Activated CD8-positive, alpha-beta T cell treated with anti-CD3 and anti-CD28 coated beads, Interleukin-2, amount 10 ng/mL, durations not matched to agents 7 days and 5 days (primary cell): ENCODE measurements at places on chromosomes 7 and 10. TPM values are rescaled to one million over a fixed set of nuclear protein-coding genes. Genes with fewer than 3 reads are reported as not detected.

DNA sequence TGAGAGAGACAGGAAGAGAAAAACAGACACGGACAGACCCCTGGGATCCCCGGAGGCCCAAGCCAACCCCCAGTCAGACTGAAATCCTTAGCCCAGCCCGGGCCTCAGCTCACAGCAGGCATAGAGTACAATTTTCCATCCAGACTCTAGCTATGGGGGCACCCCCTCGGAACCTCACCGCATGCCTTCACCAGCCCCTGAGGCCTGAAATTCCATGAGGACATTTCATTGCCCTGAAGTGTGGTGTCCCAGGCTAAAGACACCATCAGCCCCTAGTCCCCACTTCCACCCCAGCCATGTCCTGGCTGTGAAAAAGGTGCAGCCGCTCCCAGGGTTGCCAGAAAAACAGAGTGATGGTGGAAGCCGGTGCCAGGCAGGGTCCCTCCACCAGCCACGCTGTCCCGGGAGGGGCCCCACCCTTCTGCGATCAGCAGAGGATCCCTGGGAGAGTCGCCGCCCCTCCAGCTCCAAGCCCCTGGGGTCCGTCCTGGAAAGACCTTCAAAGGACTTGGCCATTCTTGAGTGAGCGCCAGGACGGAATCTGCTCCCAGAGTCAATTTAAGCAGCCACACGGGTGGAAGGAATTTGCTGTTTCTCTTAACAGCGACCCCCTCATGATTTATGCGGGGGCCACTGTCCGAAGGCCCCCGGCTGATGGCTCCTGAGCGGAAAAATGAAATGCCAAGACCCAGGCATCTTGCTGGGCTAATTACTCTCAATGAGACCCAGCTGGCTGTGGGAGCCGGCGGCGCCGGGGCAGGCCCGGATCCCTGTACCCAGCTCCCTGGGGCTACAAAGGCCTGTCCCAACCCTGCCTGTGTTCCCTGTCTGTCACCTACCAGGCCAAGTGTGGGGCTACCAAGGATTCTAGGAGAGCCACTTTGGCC, 23.2 kb downstream of the MYL10 start:
- DNase-seq: no peak
- H3K36me3 ChIP-seq: no peaks in the 10 kb centered on the region
- H3K4me1 ChIP-seq: no peaks in the 10 kb centered on the region
- H3K27me3 ChIP-seq: no peaks in the 10 kb centered on the region

- no peak for DNase-seq
- no peaks in the 10 kb centered on the region for H3K27me3 ChIP-seq
- no peaks in the 10 kb centered on the region for H3K4me1 ChIP-seq
- no peak overlapping the region for H3K27ac ChIP-seq
- H3K4me3 ChIP-seq: no peak overlapping the region
- H3K36me3 ChIP-seq: no peaks in the 10 kb centered on the region
These were observed 74.4 kb upstream of the PDZD8 start for GRCh38 chr10:117449636-117450035.

- H3K4me1 ChIP-seq: no peaks in the 10 kb centered on the region
- peaks cover 5% of the 10 kb centered on the region for H3K27me3 ChIP-seq
- no peak for DNase-seq
- H3K27ac ChIP-seq: no peak overlapping the region
- H3K4me3 ChIP-seq: no peak overlapping the region
- peaks cover 5% of the 10 kb centered on the region for H3K36me3 ChIP-seq
These were observed 107.3 kb downstream of the CELF2 start for GRCh38 chr10:11125004-11125403.

- peak overlapping the region; percentile 69 for H3K4me3 ChIP-seq
- peaks cover 11% of the 10 kb centered on the region for H3K4me1 ChIP-seq
- H3K36me3 ChIP-seq: no peaks in the 10 kb centered on the region
- no peak for DNase-seq
- no peak overlapping the region for H3K27ac ChIP-seq
These were observed 1.5 kb downstream of the CTBP2 start for GRCh38 chr10:125158601-125159485.

DNA sequence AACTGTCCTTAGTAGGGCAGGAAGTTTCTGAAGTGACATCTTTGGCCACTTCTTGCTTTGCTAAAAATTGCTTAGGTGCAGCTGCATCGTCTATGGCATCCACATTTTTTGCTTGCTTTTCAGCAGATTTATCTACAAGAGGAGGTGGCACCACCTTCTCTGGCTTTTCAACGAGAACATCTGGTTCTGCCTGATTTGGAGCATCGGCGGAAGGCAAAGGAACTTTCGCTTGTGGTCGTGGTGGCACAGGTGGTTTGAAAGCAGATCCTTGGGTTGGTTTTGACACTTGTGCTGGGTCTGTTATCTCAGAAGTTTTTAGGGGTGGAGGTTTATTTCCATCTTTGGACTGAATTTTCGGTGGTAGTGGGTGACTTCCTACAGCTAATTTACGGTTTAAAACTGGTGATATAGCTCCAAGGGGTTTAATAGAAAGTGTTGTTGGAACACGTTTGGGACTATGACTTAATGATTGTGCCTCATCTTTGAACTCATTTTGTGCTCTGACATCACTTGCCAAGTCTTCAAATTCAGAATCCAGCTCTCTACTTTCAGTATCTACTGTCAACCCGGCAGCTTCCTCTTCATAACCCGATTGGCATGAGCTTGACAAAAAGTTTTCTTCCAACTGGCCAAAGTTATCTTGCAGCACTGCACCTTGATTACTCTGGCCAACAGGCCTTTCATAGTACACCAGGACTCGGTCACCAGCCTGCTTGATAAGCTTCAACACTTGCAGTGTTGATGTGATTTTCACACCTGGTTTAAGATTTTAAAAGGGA, 44.0 kb downstream of the SLC18A2 start:
- H3K36me3 ChIP-seq: peaks cover 25% of the 10 kb centered on the region
- H3K27ac ChIP-seq: no peak overlapping the region
- no peak overlapping the region for H3K4me3 ChIP-seq
- no peak for DNase-seq
- H3K27me3 ChIP-seq: no peaks in the 10 kb centered on the region

GRCh38 chr10:107618504-107618994, 454.0 kb upstream of the SORCS1 start:
- no peaks in the 10 kb centered on the region for H3K27me3 ChIP-seq
- no peaks in the 10 kb centered on the region for H3K4me1 ChIP-seq
- no peak for DNase-seq
- no peak overlapping the region for H3K4me3 ChIP-seq
- H3K27ac ChIP-seq: no peak overlapping the region
- no peaks in the 10 kb centered on the region for H3K36me3 ChIP-seq

- no peaks in the 10 kb centered on the region for H3K4me1 ChIP-seq
- H3K27me3 ChIP-seq: peaks cover 10% of the 10 kb centered on the region
These were observed 10.7 kb upstream of the STEAP4 start for GRCh38 chr7:88317422-88317821.

The IQUB gene
- not detected for total RNA-seq

DNA sequence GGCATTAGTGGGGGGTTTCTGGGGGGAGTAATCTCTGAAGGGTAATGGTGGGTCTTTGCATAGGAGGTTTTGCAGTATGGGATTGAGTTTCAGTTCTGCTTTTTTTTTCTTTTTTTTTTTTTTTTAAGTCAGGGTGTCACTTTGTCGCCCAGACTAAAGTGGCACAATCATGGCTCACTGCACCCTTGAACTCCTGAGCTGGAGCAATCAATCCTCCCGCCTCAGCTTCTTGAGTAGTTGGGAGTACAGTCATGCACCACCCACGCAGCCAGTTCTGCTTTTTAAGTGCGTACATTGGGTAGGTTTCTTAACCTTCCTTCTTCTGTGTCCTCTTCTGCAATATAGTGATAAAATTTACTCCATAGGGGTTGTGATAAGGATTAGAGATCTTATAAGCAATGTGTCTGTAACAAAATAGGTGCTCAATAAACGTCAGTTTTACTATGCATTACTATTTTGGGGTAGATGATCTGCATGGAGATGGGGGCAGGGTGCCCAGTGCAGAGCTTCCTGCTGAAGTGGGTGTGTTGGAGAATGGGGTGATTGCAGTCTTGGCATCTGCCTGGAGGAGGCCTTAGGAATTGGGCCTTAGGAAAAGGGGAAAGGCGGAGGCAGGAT, 9.6 kb downstream of the KAZALD1 start:
- DNase-seq: no peak
- H3K36me3 ChIP-seq: no peaks in the 10 kb centered on the region
- H3K27ac ChIP-seq: no peak overlapping the region
- no peak overlapping the region for H3K4me3 ChIP-seq

The KCP gene
- total RNA-seq: 0.21 TPM

- DNase-seq: no peak
- H3K4me3 ChIP-seq: no peak overlapping the region
- no peaks in the 10 kb centered on the region for H3K4me1 ChIP-seq
- no peaks in the 10 kb centered on the region for H3K36me3 ChIP-seq
- H3K27me3 ChIP-seq: no peaks in the 10 kb centered on the region
These were observed 975.2 kb upstream of the GHITM start for GRCh38 chr10:83164156-83164555.

The FBXO24 gene
- 0.45 TPM for total RNA-seq

GRCh38 chr7:38368191-38368605, 94.8 kb upstream of the TARP start:
- H3K27me3 ChIP-seq: no peaks in the 10 kb centered on the region
- H3K27ac ChIP-seq: peak overlapping the region; percentile 63
- H3K36me3 ChIP-seq: peaks cover 39% of the 10 kb centered on the region
- peak; percentile 83 for DNase-seq
- peaks cover 71% of the 10 kb centered on the region for H3K4me1 ChIP-seq

The AKR1C1 gene
- total RNA-seq: 0.83 TPM

GRCh38 chr10:71978476-71978875, 14.3 kb downstream of the CHST3 start:
- peaks cover 6% of the 10 kb centered on the region for H3K4me1 ChIP-seq
- no peak overlapping the region for H3K27ac ChIP-seq
- no peaks in the 10 kb centered on the region for H3K27me3 ChIP-seq
- DNase-seq: no peak

DNA sequence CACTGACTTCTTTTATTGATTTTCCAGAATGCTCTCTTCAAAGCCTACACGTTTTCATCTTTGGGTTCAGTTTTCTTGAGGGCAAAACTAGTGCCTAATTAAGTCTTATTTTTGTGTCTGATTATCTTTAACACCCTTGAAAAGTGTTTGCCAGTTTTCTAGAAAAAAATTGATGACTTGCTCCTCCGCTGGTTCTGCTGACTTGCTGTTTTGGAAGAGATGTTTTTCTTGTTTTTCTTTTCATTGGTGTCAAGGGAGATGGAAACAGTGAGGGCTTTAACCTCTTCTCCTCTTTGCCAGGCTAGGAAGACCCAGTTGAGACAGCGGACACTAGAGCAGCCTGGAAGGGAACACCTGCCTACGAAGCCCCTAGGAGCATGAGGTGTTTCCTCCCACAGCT, 123.7 kb upstream of the EEPD1 start:
- H3K4me3 ChIP-seq: no peak overlapping the region
- H3K27me3 ChIP-seq: peaks cover 33% of the 10 kb centered on the region
- DNase-seq: no peak

GRCh38 chr7:112001091-112001826, 204.9 kb downstream of the DOCK4 start:
- no peaks in the 10 kb centered on the region for H3K27me3 ChIP-seq
- no peaks in the 10 kb centered on the region for H3K36me3 ChIP-seq
- H3K4me3 ChIP-seq: no peak overlapping the region
- H3K4me1 ChIP-seq: no peaks in the 10 kb centered on the region
- DNase-seq: no peak

- H3K4me1 ChIP-seq: no peaks in the 10 kb centered on the region
- H3K4me3 ChIP-seq: no peak overlapping the region
- no peak overlapping the region for H3K27ac ChIP-seq
- no peaks in the 10 kb centered on the region for H3K27me3 ChIP-seq
These were observed 67.5 kb upstream of the MEOX2 start for GRCh38 chr7:15753887-15754579.

The NT5C2 gene
- 60.8 TPM for total RNA-seq

The JCAD gene
- 0.05 TPM for total RNA-seq

DNA sequence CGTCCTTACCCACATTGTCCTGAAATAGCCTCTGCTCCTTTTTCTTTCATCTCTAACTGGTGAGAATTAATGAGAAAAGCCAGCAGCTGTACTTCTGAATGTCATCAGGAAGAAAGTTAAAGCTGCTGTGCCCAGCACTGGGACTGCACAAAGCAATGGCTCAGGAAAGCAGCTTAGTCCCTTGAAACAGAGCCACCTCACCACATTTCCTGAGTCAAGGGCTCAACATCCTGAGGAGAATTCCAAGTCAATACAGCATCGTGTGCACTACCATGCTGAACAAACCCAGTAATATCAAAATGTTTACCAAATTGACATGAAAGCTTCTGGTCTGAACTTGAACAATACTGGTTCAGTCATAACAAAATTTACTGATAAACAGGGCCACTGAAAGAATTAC, 140.1 kb downstream of the KMT2E start:
- peaks cover 6% of the 10 kb centered on the region for H3K36me3 ChIP-seq
- no peak for DNase-seq
- H3K4me3 ChIP-seq: no peak overlapping the region
- H3K27ac ChIP-seq: no peak overlapping the region
- H3K4me1 ChIP-seq: peaks cover 3% of the 10 kb centered on the region

GRCh38 chr7:98922392-98923187, 44.3 kb downstream of the TRRAP start:
- no peaks in the 10 kb centered on the region for H3K27me3 ChIP-seq
- H3K27ac ChIP-seq: peak overlapping the region; percentile 36
- no peak for DNase-seq

DNA sequence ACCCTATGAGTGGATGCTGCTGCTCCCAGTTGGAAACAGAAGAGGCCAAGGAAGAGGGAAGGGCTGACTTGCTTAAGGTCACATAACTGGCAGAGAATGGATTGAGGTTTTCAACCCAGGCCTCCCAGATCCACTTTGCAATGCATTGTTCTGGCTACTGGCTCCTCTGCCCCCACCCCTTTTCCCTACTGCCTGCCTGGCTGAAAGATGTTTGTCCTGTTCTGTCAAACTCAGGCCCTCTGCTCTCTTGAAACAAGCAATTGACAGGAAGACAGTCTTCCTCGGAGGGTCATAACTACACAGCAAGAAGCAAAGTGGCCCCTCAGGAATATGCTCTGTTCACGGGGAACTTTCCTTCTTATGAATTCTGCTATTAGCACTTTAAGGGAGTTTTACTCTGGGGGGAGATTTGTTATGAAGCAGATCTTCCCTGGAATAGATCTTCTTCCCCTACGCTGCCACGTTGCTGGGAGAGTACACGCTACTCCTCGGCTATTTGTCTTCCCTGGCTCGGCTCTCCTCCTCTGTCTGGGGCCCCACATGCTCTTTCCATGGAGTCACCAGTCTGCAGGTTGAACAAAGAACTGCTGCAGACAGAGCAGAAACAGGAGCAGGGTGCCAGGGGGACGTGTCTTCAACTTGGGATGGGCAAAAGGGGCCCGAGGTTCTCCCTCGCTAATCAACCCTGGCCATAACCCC, 436.1 kb downstream of the TYW1 start:
- no peaks in the 10 kb centered on the region for H3K4me1 ChIP-seq
- H3K36me3 ChIP-seq: no peaks in the 10 kb centered on the region
- H3K27me3 ChIP-seq: no peaks in the 10 kb centered on the region

GRCh38 chr7:140219672-140220524, 43.1 kb upstream of the KDM7A start:
- H3K4me3 ChIP-seq: no peak overlapping the region
- no peak overlapping the region for H3K27ac ChIP-seq
- DNase-seq: no peak
- H3K36me3 ChIP-seq: peaks cover 2% of the 10 kb centered on the region
- H3K4me1 ChIP-seq: peaks cover 34% of the 10 kb centered on the region
- no peaks in the 10 kb centered on the region for H3K27me3 ChIP-seq

The CACNA2D1 gene
- total RNA-seq: not detected

The PRR15 gene
- not detected for total RNA-seq
